ENCODE measurements at places on chromosomes 1 and 21.
A peak's percentile ranks its signal among the peaks of the same experiment; 100 is the strongest.

GRCh38 chr1:214332946-214333798 is 52.2 kb downstream of the SMYD2 start:
- peak; percentile 74 for DNase-seq

GRCh38 chr1:22829309-22829989 is 118.8 kb downstream of the EPHB2 start:
- DNase-seq: no peak

DNA sequence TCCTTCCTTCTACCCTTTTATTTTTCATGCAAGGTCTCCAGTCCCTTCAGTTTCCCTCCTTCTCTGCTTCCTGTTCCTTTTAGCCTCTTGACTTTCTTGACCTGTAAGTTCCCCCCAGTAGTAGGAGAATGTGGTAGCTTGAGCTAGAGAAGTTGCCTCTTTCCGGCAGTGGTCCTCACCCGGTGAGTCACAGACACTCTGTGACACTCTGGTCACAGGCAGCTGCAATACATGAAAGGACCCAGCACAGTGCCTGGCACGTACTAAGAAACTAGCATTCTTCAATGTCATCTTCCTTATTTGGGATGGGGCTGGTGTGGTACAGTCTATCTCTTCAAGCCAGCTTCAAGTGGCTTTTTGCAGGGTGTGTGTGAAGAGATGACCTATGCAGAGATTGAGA is 16.0 kb downstream of the PFKFB2 start:
- no peak for DNase-seq

DNA sequence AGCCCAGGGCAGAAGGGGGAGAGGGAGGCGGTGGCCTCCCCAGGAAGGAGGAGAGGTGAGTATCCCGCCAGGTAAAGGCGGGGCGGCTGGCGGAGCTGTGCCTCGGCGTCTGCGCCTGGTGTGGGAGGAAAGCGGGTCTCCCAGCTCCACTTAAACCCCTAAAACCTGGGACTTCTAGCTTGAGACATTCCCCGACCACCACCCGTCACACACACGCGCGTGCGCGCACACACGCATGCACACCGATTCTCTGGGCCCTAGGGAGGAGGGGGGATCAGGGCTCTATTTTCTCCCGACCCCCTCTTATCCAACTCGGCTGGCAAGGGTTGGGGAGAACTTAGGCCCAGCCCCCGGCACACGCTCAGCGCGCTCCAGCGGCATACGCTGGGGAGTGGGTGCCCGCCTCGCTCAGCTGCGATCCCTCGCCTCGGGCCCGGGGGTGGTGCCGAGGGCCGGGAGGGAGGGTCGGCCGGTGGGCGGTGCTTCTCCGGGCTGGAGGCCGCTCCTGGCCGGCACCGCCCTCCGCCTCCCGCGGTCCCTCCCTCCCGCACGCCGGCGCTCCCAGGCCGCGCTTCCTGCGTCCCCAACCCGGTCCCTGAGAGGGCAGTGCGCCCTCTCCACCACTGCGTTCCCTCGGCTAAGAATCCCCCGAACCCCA is at the start of gene TMEM51:
Gene TMEM51 (plus strand): TSS at position 564 of the 658 bp plus-strand sequence. CDS start 61,341 bp downstream, outside the sequence.
- DNase-seq: no peak

- no peak for DNase-seq
These were observed 6.1 kb downstream of the SLFNL1 start for GRCh38 chr1:41015281-41015896.

DNA sequence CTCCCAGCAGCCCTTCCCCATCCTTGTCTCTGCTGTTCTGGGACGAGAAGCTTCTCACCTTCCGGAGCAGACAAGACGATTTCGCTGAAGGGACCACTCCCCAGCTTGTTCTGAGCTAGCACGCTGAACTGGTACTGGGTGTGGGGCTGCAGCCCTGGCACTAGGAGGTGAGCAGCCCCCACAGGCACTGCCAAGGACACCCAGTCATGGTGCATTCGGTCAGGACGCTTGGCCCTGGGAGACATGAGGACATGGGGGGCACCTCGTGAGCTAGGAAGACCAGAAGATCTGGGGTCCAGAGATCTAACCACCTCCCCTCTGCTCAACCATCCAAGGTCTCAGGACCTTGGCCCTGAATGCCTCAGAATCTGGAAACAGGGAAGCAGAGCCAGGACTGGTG is 5.3 kb upstream of the TAGLN2 start:
- no peak for DNase-seq

- DNase-seq: no peak
These were observed 228.8 kb downstream of the DISC1 start for GRCh38 chr1:231855361-231855760.

DNA sequence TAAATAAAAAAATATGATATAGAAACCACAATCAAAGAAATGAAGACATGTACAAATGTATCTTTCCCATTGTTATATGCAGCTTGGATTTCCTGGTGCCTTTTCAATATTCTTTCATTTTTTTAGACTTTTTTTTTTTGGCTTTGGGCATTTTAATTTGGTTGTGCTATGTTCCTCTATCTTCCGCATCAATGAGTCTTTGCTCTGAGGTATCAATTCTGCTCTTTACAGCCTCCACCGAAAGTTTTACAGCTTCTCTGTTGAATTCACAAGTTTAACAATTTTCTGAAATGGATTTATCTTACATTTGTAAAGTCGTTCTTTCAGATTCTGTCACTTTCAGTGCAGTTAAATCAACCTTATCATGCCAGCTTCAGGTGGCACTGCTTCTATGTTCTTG is 50.5 kb downstream of the OMA1 start:
- DNase-seq: no peak

- DNase-seq: no peak
These were observed 253.2 kb upstream of the RRP15 start for GRCh38 chr1:218031901-218032300.

- peak; percentile 64 for DNase-seq
These were observed 3.9 kb downstream of the PRXL2B start for GRCh38 chr1:2590233-2591141.

DNA sequence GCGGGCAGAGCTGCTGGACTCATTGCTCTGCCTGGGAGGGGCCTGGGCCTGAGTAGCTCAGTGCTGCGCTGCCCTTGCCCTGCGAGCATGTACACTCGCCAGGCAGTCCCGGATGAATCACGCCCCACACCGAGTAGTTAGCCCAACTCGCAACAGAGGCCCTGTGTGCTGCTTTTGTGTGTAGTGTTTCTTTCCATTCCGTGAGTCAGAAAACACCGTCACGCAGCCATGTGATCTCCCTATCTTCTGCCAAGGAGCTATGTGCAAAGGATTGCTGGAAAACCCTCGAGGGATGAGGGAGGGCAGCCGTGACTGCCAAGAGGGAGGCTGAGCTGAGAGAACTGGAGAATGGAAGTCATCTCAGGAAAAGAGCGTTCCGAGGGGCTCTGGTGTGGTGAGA is 37.3 kb downstream of the NENF start:
- no peak for DNase-seq

DNA sequence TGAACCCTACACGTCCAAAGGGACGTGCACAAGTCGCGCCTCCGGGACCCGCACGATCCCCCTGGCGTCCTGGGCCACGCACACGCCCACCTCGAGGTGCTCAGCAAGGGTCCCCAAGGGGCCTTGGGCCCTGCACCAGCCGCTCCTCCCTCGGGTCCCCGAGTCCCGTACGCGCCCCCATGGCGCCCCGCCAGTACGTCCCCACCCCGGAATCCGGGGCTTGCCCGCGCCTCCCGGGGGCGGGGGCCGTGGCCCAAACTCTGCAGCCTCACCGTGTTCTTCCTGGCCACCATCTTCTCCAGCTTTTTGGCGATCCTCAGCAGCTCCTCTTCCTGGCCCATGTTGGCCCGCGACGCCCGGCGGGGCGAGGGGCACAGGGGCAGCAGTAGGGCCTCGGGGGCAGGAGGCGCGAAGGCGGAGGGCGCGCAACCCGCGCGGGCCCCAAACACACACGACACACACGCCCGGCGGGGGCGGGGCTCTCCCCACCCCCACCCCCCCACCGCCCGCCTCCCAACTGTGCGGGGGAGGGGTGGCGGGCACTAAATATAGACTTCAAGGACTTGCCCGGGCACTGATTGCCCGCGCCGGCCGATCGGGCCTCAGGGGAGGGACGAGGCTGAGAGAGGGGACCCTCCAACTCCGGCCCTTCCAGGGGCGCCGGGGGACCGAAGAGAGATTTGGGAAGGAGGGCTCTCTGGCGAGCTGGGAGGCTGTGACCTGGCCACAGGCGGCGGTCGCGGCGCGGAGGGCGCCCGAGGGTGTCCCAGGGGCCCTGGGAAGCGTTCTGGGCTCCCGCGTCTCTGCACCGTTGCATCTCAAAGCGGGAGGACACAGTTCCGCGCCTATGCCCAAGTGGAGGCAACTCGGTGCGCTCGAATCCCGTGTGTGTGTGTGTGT is at the start of gene TCEA3:
Gene TCEA3 (minus strand): TSS at position 456 of the 900 bp plus-strand sequence. CDS start 115 bp downstream, at position 341.
- DNase-seq: peak; percentile 72

DNA sequence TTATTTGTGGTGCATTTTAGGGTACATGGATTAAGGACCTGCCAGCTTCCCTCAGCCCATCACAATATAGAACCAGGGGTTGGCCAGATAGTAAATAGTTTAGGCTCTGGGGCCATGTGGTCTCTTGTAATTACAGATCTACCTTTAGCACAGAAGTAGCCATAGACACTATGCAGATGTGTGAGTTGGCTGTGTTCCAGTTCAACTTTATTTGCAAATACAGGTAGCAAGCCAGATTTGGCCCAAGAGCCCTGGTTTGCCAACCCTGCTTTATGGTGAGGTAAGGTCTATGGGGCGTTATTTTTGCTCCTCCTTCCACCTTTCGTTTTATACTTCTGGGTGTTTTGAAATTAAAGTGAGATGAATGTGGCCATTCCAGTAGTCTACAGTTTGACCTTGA is 48.7 kb downstream of the MRPS6 start:
- DNase-seq: no peak

DNA sequence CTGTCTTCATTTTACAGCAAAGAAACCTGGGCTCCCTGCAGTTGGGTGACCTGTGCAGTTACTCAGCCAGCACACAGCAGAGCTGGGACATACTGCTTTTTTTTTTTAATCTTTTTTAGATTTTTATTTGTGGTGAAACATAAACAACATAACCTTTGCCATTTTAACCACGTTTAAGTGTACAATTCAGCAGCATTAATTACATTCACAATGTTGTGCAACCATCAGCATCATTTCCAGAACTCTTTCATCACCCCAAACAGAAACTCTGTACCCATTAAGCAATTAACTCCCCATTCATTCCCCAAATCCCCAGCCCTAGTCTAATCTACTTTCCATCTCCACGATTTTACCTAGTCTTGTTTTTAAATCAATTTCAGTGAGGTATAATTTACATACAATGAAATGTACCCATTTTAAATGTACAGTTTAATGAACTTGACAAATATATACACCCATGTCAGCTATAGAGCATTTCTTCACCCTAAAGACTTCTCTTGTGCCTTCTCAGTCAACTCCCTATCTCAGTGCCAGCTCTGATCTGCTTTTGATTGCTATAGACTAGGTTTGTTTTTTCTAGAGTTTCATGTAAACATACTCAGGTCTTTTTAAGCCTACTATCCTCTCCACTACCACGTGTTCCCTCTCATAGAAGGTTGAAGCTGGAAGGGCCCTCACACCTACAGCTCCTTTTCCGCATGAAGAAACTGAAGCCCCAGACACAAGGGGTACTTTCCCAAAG is 37.8 kb upstream of the C8B start:
- no peak for DNase-seq

GRCh38 chr21:45954261-45954660 is 27.3 kb upstream of the COL6A1 start:
- DNase-seq: no peak

- no peak for DNase-seq
These were observed 31.4 kb downstream of the LY9 start for GRCh38 chr1:160827418-160827817.

DNA sequence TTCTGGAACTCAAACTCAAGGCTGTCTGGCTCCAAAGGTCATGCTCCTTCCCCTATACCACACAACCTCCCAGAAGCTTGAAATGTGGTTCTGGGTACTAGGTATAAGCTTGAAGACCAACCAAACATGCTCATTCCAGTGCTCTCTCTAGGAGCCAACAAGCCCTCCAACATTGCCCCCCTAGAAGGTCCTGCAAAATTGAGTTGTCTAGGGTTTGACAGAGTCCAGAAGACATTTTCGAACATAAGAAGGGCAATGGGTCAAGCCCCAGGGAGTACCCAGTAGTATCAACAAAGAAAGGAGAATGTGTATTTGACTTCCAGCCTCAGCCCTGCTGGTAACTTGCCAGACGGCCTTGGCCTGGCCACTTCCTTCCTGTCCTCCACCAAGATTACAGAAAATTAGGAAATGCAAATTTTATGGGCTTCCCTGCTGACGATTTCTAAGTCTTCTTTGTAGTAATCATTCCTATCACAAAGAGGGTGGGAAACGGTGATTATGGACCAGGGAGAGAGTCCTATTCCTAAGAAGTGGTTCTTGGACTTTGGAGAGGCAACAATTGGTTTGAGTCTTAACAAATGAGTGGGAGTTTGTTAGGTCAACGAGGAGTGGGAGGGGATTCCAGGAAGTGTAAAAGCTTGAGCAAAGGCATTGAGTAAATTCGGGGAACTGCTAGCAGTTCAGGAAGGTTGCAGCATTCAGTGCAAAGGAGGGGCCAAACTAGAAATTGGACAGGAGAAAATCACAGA is 18.7 kb upstream of the SLAMF1 start:
- no peak for DNase-seq

GRCh38 chr1:25530186-25531081 is 13.0 kb upstream of the LDLRAP1 start:
- no peak for DNase-seq

DNA sequence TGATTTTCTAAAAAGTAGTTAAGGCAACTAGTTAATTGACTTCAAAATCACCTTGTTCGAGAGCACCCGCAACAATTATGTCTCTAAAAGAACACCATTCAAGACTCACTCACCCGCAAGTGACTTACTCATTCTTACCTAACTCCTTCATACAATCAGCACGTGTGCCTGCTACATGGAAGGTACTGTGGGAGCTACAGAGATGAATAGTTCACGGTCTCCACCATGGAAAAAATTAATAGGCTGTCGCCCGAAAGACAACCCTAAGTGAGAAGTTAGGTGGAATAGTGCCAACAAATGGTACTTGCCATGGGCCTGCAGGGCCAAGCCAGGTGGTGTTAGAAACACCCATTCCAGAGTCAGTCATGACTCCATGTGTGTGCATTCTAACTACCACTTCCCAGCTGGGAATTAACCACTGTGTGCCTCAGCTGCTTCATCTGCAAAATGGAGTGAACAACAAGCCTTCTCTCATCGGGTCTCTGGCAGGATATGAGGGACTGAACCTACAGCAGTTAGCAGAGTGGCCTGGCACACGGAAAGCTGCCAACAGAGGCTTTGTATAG is 7.1 kb downstream of the SSBP3 start:
- no peak for DNase-seq

DNA sequence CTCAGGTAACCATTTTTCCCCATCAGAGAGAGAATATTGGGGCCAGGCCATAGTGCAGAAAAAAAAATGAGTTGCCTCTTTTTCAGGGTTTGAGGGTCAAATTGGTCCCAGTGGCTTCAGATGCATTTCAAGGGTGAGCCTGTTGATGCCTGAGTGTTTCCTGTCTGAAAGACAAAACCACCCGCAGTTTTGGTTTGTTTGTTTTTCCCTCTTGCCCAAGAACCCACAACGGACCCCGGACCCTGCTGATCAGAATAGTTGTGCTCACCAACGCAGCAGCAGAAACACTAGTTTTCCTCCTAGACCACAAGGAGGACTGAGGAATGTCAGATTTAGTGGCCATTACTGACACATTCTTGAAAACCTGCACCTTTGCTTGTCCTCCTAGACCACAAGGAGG is 1433.1 kb downstream of the PLA2G4A start:
- DNase-seq: no peak

Data from activated effector memory CD4-positive, alpha-beta T cell treated with anti-CD3 and anti-CD28 coated beads, Interleukin-2, amount 50 U/mL, for 16 hours (primary cell).